ENCODE measurements at places on chromosomes 6 and 20. TPM values are rescaled to one million over a fixed set of nuclear protein-coding genes. Genes with fewer than 3 reads are reported as not detected.

LIN28B gene
- total RNA-seq: not detected

COL10A1 gene
- not detected for total RNA-seq

ZNF831 gene
- total RNA-seq: not detected

MEP1A gene
- total RNA-seq: not detected

CLPSL2 gene
- total RNA-seq: not detected

TDP2 gene
- total RNA-seq: 27.3 TPM

NKX2-2 gene
- not detected for total RNA-seq

HLA-G gene
- not detected for total RNA-seq

MYLK2 gene
- 1.4 TPM for total RNA-seq

POPDC3 gene
- 0.34 TPM for total RNA-seq

SAMD3 gene
- total RNA-seq: not detected

C6orf163 gene
- total RNA-seq: 0.74 TPM

CDSN gene
- not detected for total RNA-seq

C6orf141 gene
- 10.6 TPM for total RNA-seq

ZKSCAN4 gene
- 2.1 TPM for total RNA-seq

LPA gene
- not detected for total RNA-seq

C6orf52 gene
- not detected for total RNA-seq

HSPA1A gene
- total RNA-seq: 167 TPM

RSPH4A gene
- total RNA-seq: 0.10 TPM

WFDC10B gene
- total RNA-seq: not detected

GPX5 gene
- total RNA-seq: not detected

KIF25 gene
- total RNA-seq: not detected

SLC22A7 gene
- total RNA-seq: not detected

MDC1 gene
- 12.5 TPM for total RNA-seq

MRPS26 gene
- total RNA-seq: 66.6 TPM

HDGFL1 gene
- not detected for total RNA-seq

GPSM3 gene
- 17.0 TPM for total RNA-seq

ZSCAN23 gene
- 0.10 TPM for total RNA-seq

RSPO3 gene
- total RNA-seq: 0.20 TPM

SLA2 gene
- not detected for total RNA-seq

SLC2A4RG gene
- total RNA-seq: 42.5 TPM

SLC26A8 gene
- total RNA-seq: not detected

SUMO4 gene
- not detected for total RNA-seq

FNDC11 gene
- 0.80 TPM for total RNA-seq

RIPOR2 gene
- 1.0 TPM for total RNA-seq

PI16 gene
- total RNA-seq: 0.98 TPM

C4A gene
- total RNA-seq: 1.3 TPM

AVP gene
- total RNA-seq: not detected

C4B gene
- 0.33 TPM for total RNA-seq

MAPK13 gene
- 5.9 TPM for total RNA-seq
